ENCODE measurements at places on chromosomes 4 and X.

DNA sequence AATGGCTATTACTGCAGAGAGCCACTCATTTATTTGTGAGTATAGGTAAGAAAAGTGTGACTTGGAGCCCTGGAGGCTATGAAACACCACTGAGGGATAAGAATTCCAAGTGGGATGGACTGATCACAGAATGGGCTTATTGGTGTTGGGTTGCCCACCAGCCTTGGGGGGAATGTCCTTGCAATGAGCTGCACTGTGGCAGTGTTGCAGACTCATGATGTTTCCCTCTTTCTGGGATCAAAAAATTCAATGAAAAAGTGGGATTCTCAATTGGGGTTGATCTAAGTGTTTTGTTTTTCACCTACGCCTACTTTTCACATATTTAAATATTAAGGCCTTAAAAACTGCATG, 1024.5 kb upstream of the PCDH10 start:
- H3K27ac ChIP-seq, result no peak overlapping the region
- no peak overlapping the region for H3K4me3 ChIP-seq
- DNase-seq, result no peak
- no peaks in the 10 kb centered on the region for H3K27me3 ChIP-seq
- no peaks in the 10 kb centered on the region for H3K4me1 ChIP-seq

- no peak overlapping the region for H3K27ac ChIP-seq
- no peaks in the 10 kb centered on the region for H3K36me3 ChIP-seq
- DNase-seq, result no peak
- H3K27me3 ChIP-seq, result no peaks in the 10 kb centered on the region
These were observed 13.7 kb downstream of the ATP5ME start for GRCh38 chr4:660401-660800.

DNA sequence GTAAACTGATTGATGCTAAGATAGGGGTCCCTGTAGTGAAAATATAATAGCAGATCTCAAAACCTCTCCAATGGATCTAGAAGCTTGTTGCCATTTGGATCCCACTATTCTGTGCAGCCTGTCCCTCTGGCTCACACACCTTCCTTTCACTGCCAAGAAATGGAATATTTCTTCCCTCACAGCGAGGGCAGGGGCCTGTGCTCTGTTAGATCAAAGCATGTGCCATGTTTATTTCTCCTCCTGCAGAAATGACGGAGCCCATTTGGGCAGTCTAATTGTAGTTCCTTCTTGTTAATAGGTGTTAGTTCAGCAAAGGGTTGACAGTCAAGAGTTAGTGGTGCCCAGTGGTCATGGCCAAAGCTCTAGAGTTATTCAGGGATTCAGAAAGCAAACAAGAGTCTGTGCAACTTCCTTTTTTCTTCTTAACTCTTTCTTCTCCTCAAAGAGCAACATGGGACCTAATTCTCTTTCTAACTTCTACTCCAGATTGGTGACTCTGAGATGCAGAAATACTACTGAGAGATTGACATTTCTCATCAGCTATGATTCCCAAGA, 106.8 kb downstream of the STOX2 start:
- DNase-seq, result no peak
- H3K36me3 ChIP-seq, result no peaks in the 10 kb centered on the region
- no peaks in the 10 kb centered on the region for H3K4me1 ChIP-seq
- H3K27me3 ChIP-seq, result no peaks in the 10 kb centered on the region

DNA sequence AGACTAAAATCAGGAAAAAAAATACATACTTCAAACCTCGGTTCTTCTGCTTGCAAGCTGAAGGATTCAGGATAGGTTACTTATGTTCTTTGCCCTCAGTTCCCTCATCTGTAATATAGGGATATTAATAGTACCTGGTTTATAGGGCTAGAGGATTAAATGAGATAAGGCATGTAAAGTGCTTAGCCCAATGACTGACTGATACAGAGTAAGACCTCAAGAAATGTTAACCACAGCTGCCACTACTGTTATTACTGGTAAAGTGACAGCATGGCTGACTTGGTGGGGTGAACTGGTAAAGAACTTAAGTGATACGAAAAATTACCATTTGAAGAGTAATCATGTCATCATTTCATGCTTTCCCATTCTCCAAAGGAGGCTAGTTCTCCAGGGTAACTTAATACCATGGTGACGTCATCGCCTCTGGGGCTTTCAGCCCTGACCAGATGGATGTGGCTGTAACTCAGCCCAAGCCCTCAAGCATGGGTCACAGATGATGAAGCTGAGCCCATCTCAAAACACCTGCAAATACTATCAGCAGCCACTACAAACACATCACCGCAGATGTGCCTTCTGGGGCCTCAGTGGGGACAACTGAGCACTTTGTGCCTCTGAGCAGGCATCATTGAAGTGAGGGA, 44.5 kb upstream of the SCML1 start:
- H3K27ac ChIP-seq, result no peak overlapping the region
- no peak overlapping the region for H3K4me3 ChIP-seq
- peak; percentile 40 for DNase-seq
- H3K27me3 ChIP-seq, result no peaks in the 10 kb centered on the region
- peaks cover 4% of the 10 kb centered on the region for H3K4me1 ChIP-seq

- H3K4me1 ChIP-seq, result no peaks in the 10 kb centered on the region
- H3K27ac ChIP-seq, result no peak overlapping the region
- no peak overlapping the region for H3K4me3 ChIP-seq
- no peaks in the 10 kb centered on the region for H3K36me3 ChIP-seq
- no peaks in the 10 kb centered on the region for H3K27me3 ChIP-seq
These were observed 10.6 kb downstream of the UVSSA start for GRCh38 chr4:1357356-1358248.

GRCh38 chr4:6270636-6271121, 1.0 kb downstream of the WFS1 start:
- H3K4me1 ChIP-seq, result peaks cover 14% of the 10 kb centered on the region
- H3K36me3 ChIP-seq, result no peaks in the 10 kb centered on the region
- H3K27ac ChIP-seq, result no peak overlapping the region
- H3K4me3 ChIP-seq, result peak overlapping the region; percentile 86
- H3K27me3 ChIP-seq, result peaks cover 5% of the 10 kb centered on the region

DNA sequence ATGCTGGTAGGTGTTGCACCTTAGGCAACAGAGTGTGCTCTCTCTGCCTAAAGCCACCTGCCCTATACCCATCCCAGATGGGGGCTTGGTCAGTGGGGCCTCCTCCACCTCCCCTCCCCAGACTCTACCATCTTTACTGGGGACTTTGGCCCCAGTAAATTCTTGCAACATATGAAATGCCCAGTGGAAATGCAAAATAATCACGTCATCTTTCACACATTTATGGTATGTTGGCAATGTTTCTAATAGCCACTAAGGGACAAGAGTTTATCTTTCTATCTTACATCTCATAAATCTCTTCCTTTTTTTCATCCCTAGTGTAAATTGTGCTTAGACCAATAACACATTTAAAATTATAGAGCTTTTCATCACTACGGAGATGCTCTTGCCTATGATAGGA, 103.0 kb upstream of the MAML3 start:
- peaks cover 50% of the 10 kb centered on the region for H3K4me1 ChIP-seq
- peak; percentile 40 for DNase-seq
- H3K4me3 ChIP-seq, result no peak overlapping the region

DNA sequence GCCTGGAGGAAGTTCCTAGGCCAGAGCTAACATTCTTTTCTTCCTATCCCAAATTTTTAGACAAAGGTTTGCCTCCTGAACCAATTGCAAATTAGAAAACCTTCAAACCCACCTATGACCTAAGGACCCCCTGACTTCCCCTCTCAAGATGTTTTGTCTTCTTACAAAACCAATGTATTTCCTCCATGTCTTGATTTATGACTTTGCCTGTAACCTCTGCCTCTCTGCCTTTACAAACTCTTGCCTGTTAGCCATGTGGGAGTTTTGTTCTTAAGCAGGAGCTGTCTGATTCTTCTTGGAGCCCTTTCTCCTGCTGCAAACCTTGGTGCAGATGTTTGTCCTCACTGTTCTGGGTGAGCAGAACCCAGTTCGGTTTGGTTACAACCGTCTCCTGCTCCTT, 222.3 kb upstream of the BOD1L1 start:
- no peaks in the 10 kb centered on the region for H3K27me3 ChIP-seq
- no peak overlapping the region for H3K27ac ChIP-seq
- no peaks in the 10 kb centered on the region for H3K36me3 ChIP-seq
- H3K4me1 ChIP-seq, result no peaks in the 10 kb centered on the region
- no peak for DNase-seq

DNA sequence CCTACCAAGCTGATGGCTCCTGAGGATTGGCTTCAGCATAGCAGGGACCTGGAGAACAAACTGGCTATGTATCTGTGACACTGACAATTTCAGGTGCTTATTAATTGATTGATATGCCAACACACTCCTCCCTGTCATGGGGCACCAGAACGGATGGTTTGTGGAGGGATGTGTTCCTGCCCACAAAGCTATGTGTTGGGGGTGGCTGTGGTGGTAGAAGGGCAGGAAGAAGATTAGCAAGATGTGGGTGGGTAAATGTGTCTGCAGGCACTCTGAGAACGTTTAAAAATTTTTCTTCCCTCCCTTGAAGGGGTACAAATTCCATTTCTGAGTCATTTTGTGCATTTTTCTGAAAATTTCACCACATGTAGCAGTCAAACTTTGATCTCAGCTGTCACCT, 55.0 kb upstream of the SCML1 start:
- H3K27ac ChIP-seq, result no peak overlapping the region
- DNase-seq, result no peak
- H3K27me3 ChIP-seq, result no peaks in the 10 kb centered on the region
- H3K36me3 ChIP-seq, result no peaks in the 10 kb centered on the region
- peaks cover 4% of the 10 kb centered on the region for H3K4me1 ChIP-seq

GRCh38 chr4:4991541-4992099, 27.6 kb downstream of the CYTL1 start:
- no peaks in the 10 kb centered on the region for H3K36me3 ChIP-seq
- no peaks in the 10 kb centered on the region for H3K27me3 ChIP-seq
- peak overlapping the region; percentile 97 for H3K27ac ChIP-seq
- peak; percentile 64 for DNase-seq
- peak overlapping the region; percentile 56 for H3K4me3 ChIP-seq
- peaks cover 22% of the 10 kb centered on the region for H3K4me1 ChIP-seq

- peaks cover 74% of the 10 kb centered on the region for H3K4me1 ChIP-seq
- H3K27me3 ChIP-seq, result no peaks in the 10 kb centered on the region
- no peaks in the 10 kb centered on the region for H3K36me3 ChIP-seq
- peak overlapping the region; percentile 91 for H3K4me3 ChIP-seq
- DNase-seq, result peak; percentile 69
These were observed 305.7 kb downstream of the ARHGAP24 start for GRCh38 chr4:85780664-85781063.

DNA sequence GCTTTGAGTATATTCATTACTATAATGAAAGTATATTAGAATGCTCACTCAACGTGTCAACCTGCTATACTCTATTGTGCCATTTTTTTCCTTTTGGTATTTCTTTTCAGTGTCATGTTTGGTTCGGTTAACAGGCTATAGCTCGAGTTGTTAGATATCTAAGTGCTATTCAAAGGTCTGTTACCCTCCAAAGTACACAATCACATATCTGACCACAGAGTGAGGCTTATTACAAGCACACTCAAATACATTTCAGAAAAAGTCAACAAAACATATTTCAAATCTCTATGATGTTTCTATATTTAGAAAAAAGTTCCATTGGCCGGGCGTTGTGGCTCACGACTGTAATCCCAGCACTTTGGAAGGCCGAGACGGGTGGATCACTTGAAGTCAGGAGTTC, 32.8 kb downstream of the WNK3 start:
- H3K4me1 ChIP-seq, result no peaks in the 10 kb centered on the region
- no peak overlapping the region for H3K4me3 ChIP-seq
- DNase-seq, result no peak

DNA sequence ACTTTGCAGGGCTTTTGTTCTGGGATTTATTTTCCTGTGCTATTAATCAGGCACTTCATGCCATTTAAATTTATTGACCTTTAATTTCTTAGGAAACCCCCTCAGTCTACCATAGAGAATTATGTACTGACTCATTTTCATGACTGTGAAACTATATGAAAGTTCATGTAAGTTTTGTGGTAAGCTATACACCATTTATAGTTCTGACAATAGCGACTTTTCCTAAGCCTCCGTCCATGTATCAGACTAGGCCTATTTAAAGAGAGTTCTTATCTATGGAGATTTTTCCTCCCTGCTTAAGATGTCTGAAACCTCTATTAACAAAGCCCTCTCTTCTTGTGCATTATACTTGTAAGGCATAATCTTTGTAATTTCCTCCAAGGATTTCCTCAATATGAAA, 111.6 kb downstream of the AFF2 start:
- no peak overlapping the region for H3K4me3 ChIP-seq
- no peaks in the 10 kb centered on the region for H3K36me3 ChIP-seq
- DNase-seq, result no peak
- H3K4me1 ChIP-seq, result no peaks in the 10 kb centered on the region
- no peaks in the 10 kb centered on the region for H3K27me3 ChIP-seq

DNA sequence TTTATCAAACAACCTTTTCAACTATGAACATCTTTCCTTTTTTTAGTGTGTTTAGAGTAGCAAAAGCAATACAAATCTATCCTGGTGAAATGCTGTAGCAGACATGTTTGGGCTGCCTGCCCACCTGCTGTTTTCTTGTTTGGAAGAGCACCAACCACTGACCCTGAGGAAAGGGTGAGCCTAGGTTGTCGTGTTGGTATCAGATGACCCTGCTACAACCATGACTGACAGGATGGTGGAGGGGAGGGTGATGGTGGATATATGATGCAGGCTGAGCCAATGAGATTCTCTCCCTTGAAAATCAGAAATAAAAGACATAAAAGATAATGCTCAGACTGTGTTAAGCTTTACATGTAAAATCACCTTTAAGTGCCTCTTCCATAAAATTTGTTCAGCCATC, 201.2 kb downstream of the NPNT start:
- H3K27me3 ChIP-seq, result no peaks in the 10 kb centered on the region
- H3K27ac ChIP-seq, result no peak overlapping the region
- H3K4me1 ChIP-seq, result no peaks in the 10 kb centered on the region
- DNase-seq, result no peak

DNA sequence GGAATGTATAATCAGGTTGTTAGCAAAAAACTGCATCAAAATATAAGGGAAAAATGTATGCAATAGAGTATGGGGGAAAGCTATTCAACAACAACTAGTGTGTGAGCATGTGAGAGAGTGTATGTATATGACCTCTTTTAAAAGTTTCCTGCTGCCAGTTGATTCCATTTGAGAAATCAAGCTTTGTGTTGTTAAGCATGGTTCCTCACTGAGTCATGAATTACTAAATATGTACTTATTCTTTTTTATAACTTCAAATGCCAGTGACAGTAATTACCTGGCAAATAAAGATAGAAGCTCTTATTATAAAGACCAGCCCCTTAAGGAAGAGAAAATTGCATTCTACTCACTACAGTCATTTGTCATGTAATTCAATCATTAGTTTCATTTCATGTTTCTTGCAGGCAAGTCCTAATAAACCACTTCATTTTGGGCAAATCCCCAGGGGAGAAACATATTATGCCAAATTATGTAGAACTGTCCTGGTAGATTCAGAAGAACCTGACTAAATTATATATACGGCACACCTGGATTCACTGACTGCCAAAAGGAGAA, 19.2 kb downstream of the RASGEF1B start:
- no peaks in the 10 kb centered on the region for H3K36me3 ChIP-seq
- H3K4me3 ChIP-seq, result no peak overlapping the region
- peak; percentile 34 for DNase-seq
- no peaks in the 10 kb centered on the region for H3K4me1 ChIP-seq
